Fibroblast of upper back skin (primary cell): ENCODE measurements at places on chromosomes 12 and 14.

- DNase-seq = no peak
These were observed 392.0 kb downstream of the EMP1 start for GRCh38 chr12:13588574-13588973.

DNA sequence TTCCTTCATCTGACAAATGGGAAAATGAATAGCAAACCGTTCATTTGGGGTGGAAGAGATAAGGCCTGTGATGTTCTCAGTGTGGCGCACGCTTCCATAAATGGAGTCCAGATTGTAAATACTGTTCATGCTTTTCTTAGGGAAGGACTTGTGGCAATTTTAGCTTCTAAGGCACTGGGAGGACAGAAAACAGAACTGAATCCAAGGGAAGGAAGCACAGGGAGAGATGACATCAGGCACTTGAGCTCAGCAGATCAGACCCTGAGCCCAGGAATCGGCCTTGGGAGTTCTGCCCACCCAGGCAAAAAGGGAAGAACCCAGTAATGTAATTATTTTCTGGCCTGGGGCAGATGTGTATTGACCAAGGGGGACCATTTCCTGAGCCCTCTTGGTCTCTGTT, 7.2 kb upstream of the SH2B3 start:
- DNase-seq = no peak

GRCh38 chr14:38901791-38902190, 201.2 kb downstream of the SEC23A start:
- DNase-seq = no peak

DNA sequence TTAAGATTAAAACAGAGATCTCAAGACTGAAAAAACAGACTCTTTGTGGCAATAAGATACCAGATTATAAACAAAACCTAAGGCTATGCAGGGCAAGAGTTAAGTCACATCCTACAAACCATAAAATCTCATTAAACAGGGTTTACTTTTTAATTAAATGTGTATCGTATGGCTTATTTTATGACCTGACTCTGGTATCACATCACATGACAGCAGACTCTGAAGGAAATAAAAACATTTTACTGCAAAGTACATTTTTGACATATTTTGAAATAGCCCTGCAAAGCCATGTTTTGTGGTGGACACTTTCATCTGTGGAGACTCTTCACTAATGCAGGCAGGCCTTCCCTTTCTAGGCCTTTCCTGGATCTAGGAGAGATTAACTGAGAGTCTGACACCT, 327.6 kb upstream of the CLEC14A start:
- DNase-seq = no peak

DNA sequence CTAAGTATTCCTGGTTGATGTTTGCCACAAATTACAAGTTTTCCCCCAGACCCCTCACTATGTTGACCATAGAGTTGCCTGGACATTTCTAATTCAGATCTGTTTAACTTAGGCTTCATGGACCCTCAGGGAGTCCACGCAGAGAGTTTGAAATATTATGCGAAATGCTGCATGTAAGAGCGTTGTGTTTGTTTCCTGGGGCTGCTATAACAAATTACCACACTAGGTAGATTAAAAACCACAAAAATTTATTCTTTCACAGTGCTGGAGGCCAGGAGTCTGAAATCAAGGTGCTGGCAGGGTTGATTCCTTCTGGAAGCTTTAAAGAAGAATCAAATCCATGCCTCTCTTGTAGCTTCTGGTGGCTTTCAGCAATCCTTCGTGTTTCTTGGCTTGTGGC, 177.9 kb upstream of the KITLG start:
- no peak for DNase-seq

- no peak for DNase-seq
These were observed 604 bp downstream of the ZNF384 start for GRCh38 chr12:6688543-6688998.

GRCh38 chr12:26116829-26117715, 7.8 kb downstream of the BHLHE41 start:
- DNase-seq = no peak

DNA sequence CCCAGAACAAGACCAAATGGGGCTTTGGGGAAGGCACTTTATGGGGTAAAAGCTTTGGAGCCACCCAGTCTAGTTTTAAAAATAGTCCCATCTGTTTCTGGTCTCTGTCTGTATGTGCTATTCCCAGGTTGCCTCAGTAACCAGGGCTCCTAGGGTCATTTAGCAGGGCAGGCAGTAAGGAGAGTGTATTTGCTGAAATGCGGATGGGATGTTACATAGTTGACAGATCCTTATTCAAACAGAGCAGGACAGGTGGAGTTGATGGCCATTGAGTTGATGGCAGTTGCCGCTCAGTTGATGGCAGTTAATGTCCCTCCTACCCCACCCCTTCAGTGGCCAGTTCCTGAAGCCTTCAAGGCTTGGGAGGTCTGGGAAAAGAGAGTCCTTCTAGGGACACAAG, 4.6 kb downstream of the ZC3H10 start:
- DNase-seq = no peak
